ENCODE measurements at places on chromosomes 5 and 9.

DNA sequence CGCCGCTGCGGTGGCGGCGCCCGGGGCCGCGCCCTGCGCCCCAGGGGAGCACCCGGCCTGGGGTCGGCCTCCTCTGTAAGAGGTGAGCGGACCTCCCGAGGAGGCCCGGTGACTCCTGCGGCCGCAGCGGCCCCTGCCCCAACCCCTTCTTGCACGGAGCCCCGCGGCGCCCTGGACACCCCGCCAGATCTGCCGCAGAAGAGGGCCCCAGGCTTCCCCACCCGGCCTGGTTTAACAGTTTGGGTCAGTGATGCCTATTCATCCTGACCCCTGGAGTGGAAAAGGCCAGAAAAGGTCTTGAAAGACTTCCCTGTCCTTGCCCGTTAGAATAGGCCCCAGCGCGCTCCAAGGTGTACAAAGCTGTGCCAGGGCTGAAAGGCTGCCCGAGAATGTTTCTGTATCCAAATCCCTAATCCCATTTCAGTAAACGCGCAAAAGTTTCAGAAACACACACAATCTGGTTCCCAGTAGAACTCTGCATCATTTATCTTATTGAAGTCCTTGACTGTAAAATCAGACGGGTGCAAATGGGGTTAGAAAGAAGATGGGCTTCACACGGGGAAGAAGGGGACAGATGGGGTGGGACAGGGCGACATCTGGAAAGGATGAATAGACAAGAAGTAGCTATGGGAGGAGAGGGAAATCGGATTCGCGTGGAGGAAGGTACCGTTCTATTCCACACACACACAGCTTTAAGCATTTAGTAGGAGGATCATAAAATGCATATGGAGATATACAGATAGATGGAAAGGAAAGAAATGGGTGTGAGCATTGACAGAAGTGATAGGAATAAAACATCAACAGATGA lies 1.1 kb upstream of the SSBP2 start:
- peak overlapping the region; percentile 68 for H3K4me3 ChIP-seq
- no peaks in the 10 kb centered on the region for H3K36me3 ChIP-seq
- H3K27ac ChIP-seq, result peak overlapping the region; percentile 97
- H3K4me1 ChIP-seq, result peaks cover 23% of the 10 kb centered on the region
- peak; percentile 34 for DNase-seq

DNA sequence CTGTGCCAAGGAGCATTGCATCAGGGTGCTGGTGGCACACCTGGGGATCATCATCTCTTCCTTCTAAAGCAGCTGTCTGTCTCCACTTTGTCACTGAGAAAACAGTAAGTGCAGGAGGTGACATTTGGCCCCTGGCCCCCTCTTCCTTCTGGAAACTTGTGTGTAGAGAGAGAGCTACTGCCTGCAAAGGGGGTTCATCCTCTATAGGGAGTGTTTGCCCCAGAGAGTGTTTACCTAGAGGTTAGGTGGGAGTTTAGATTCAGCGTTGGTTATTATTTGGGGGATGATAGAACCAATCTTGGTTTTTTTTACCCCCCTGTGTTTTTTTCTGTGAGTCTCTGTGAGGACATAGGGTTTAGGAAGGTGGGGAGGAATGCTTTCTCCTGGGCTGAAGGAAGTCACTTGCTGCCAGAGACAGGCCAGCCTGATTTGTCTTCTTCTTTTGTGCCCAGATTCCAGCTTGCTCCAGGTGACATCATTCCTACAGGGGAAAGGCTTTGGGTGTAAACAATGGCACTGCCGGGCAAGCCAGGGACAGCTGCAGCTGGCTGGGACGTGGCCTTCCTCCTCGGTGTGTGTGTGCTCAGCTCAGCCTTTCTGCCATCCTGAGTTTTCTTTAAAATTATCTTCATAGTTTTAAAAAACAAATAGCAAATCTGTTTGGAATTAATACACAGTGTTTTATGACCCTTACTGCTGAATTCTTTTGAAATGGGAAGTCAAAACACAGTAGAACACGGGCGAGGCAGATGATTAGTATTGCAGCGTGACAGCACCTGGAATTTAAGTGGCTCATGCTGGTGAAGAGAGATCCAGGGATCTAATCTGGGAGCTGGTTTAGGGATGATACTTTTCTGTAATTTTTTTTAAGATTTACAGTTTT lies 24.5 kb downstream of the PRRC2B start:
- peak overlapping the region; percentile 55 for H3K27ac ChIP-seq
- no peak overlapping the region for H3K4me3 ChIP-seq
- H3K36me3 ChIP-seq, result no peaks in the 10 kb centered on the region
- H3K4me1 ChIP-seq, result peaks cover 21% of the 10 kb centered on the region

- H3K27ac ChIP-seq, result peak overlapping the region; percentile 91
- no peaks in the 10 kb centered on the region for H3K4me1 ChIP-seq
- no peaks in the 10 kb centered on the region for H3K27me3 ChIP-seq
- H3K4me3 ChIP-seq, result peak overlapping the region; percentile 80
Observed at GRCh38 chr5:151022511-151023018, 2.2 kb downstream of the GPX3 start.

DNA sequence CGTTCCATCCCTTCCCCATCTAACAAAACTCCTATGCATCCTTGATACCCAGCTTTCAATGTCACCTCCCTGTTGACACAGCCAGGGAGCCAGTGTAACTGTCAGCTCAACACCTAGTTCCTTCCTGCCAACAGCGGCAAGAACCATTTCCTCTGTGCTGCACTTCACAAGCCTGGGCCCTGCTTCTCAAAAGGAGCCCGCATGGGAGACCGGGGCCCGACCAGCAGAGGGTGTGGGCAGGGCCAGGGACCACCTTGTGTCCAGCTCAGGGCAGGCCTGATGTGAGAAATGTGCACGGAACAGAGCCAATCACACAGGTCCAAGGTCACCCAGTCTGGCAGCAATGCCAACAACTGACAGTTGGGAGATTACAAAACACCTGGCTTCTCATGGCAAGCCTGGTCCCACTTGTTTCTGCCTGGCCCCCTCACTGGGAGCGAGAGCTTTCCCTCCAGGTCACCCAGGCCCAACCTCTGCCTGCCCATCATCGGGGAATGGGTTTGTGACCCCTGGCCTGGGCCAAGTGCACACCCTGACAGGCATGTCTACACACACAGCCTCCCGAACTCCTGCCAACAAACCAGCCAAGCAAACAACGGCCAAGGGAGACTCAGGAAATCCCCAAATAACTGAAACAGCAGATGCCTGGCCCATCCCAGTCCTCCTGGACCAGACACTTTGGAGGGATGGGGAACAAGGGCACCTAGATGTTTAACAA lies 3.1 kb downstream of the RNF44 start:
- DNase-seq, result peak; percentile 35
- peaks cover 4% of the 10 kb centered on the region for H3K4me1 ChIP-seq
- peak overlapping the region; percentile 26 for H3K27ac ChIP-seq
- no peak overlapping the region for H3K4me3 ChIP-seq
- H3K27me3 ChIP-seq, result no peaks in the 10 kb centered on the region

Data from uterus (tissue), 4 donors.